Activated CD8-positive, alpha-beta memory T cell treated with anti-CD3 and anti-CD28 coated beads, Interleukin-2, amount 10 ng/mL, durations not matched to agents 7 days and 5 days (primary cell): ENCODE measurements at places on chromosomes 3 and 15. TPM values are rescaled to one million over a fixed set of nuclear protein-coding genes. Genes with fewer than 3 reads are reported as not detected.

GRCh38 chr3:57948781-57949242, 59.4 kb upstream of the FLNB start:
- no peak for DNase-seq

Gene H1-8
- total RNA-seq: not detected

GRCh38 chr3:19822805-19823204, 111.2 kb downstream of the EFHB start:
- no peak for DNase-seq

DNA sequence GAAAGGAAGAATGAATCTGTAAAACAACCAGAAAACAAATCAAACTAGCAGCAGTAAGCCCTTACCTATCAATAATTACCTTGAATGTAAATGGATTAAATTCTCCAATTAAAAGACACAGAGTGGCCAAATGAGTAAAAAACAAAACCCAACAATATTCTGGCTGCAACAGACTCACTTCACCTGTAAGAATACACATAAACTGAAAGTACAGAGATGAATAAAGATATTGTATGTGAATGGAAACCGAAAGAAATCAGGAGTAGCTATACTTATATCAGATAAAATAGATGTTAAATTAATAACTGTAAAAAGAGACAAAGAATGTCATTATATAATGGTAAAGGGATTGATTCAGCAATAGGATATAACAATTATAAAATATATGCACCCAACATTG, 514.5 kb upstream of the DPPA4 start:
- DNase-seq: no peak

DNA sequence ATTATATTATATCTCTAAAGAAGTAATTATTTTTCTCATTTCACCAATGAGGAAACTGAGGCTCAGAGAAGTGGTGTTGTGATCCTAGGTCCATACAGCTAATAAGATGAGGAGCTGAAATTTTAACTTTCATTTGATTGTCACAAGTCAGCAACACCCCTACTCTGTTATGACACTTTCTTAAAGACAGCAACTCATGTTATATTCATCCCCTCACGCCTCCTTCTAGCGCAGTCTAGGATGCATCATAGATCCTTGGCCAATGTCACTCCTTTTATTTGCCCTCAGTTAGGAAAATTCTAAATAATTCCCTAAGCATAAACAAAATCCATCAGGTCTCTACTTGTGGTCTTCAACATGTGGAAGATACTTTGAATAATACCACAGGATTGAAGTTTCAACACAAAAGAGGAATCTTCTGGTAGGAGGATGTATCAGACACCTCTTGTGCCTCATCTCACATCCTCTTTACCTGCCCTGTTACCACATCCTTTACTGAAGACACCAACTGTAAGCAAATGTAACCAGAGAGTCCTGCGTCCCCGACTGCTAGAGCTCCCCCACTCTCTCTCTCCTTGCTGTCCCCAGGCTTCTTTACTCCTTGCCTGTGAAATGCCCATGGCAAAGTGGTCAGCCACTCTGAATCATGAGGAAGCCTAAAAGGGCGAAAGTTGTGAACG, 53.7 kb downstream of the TRIM42 start:
- DNase-seq: no peak

Gene DZIP1L
- 0.38 TPM for total RNA-seq

GRCh38 chr15:73924171-73924921, 1.9 kb upstream of the LOXL1 start:
- peak; percentile 47 for DNase-seq

DNA sequence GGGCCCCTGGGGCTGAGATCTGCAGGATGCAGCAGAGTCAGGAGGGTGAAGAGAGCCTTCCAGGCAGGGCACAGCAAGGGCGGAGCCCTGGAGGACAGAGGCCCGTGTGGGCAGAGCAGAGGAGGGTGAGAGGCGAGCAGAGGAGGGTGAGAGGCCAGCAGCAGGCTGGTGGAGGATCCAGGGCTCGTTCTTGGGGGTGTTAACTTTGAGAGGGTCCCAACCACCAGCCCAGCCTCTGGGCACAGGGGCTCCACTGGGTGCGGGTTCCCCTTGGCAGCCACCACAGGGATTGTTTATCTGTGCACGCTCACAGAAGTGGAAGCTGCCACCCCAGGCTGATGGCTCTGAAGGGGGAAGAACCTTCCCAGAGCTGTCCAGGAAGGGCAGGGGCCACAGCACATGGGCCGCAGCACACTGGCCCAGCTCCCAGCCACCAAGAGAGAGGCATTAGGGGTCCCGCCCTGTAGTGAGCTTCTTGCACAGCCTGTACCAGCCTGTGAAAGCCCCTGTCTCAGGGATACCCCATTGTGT, 9.3 kb upstream of the PLXND1 start:
- no peak for DNase-seq

GRCh38 chr15:73009066-73010056, 42.9 kb upstream of the NEO1 start:
- no peak for DNase-seq

DNA sequence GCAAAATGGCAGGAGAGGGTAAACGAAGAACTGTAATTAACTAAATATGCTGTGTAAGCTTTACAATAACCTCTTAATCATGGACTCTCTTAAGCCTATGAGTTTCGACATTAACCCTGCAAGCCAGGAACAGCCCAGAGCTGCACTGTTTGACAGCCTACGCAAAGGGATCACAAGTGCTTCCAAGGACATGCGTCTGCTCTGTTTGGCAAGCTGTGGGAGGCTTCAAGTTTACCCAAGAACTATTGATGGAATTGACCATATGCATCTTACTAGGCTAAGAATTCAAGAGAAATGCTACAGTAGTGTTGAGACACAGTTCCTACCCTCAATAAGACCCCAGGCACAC, 66.0 kb downstream of the PDZRN3 start:
- no peak for DNase-seq

GRCh38 chr3:159904455-159904854, 84.2 kb upstream of the IL12A start:
- no peak for DNase-seq

GRCh38 chr3:133589503-133589902, 16.0 kb downstream of the CDV3 start:
- no peak for DNase-seq

DNA sequence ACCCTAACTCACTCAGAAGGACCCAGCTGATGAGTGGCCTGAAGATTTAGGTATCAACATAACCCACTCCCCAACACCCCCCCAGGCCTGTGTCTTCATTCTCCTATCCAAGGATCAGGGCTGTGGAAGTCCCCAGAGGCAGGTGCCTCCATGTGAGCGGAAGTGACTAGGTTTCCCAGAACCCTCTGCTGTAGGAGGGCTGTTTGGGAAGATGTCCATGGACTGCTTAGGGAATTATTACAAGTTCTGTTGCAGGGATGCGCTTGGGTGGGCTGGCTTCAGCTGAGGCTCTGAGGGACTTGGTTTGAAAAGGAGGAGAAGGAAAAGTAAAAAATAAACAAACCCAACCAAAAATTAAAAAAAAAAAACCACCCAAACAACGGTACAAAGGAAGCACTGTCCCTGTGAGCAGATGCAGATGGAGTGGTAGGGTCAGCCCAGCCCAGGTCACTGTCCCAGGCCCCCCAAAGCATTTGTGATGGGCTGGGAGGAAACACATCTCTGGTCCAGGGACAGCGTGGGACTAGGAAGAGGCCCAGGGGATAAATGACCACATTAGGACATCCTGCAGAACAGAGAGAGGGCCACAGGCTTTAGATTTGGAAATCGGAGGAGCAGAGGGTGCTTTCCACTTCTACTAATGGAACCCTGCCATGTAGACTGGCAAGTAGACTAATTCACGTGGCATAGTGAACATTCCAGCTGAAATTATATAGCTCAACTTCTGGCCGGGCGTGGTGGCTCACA, 12.2 kb upstream of the APOD start:
- DNase-seq: no peak

Gene SYNM
- total RNA-seq: 1.5 TPM

DNA sequence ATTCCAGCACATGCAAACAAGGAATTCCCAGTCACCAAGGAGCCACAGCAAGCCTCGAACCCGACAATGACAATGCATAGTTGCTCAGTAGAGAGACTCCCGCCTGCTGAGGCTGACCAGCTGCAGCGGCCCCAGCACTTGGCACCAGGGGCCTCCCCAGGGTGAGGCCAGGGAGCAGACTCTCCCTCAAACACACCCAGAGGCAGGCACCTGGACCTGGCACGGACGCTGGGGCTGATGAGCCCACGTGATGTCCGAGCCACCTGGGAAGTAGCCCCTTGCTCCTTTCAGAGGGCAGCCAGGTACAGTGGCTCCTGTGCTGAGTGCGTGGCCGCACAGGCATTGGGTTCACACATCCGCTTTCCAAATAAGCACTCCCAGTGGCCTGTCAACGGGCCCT, 315.9 kb upstream of the TGFBR2 start:
- no peak for DNase-seq

Gene CACNA2D3
- total RNA-seq: not detected
